ENCODE measurements at places on chromosomes 1 and 21.

DNA sequence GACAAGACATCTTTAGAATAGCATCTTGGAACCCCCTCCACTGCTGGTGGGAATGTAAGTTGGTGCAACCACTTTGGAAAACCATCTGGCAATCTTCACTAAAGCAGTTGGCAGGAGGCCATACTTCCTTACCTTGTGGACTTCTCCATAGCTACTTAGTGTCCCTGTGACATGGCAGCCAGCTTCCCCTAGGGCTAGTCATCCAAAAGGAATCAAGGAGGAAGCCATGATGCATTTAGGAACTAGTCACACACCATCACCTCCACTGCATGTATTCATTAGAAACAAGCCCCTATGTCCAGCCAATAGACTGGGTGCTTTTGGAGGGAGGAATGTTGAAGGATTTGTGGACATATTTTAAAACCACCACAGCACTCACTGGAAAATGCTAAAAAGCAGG is 19.9 kb downstream of the MX2 start:
- no peaks in the 10 kb centered on the region for H3K27me3 ChIP-seq
- DNase-seq, result no peak
- no peak overlapping the region for H3K27ac ChIP-seq
- no peaks in the 10 kb centered on the region for H3K36me3 ChIP-seq
- no peak overlapping the region for H3K4me3 ChIP-seq

DNA sequence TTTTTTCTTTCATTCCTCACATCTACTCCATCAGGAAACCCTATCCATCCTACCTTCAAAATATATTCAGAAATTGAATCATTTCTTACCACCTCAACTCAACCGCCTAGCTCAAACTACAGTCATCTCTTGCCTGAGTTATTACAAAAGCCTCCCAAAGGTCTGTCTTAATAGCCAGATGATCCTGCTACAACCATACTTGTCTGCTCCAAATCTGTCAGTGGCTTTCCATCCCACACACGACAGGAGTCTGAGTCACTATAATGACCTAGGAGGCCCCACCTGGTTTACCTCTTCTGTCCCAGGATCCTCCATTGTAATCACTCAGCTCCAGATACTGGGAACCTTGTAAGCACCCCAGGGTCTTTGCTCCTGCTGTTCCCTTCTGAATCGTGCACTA is 37.1 kb upstream of the IL12RB2 start:
- no peaks in the 10 kb centered on the region for H3K4me1 ChIP-seq
- no peak overlapping the region for H3K4me3 ChIP-seq
- no peak overlapping the region for H3K27ac ChIP-seq

GRCh38 chr1:53089478-53090226 is 27.6 kb downstream of the PODN start:
- H3K27me3 ChIP-seq, result no peaks in the 10 kb centered on the region
- peaks cover 14% of the 10 kb centered on the region for H3K4me1 ChIP-seq
- H3K4me3 ChIP-seq, result no peak overlapping the region
- no peaks in the 10 kb centered on the region for H3K36me3 ChIP-seq
- H3K27ac ChIP-seq, result no peak overlapping the region
- DNase-seq, result no peak

DNA sequence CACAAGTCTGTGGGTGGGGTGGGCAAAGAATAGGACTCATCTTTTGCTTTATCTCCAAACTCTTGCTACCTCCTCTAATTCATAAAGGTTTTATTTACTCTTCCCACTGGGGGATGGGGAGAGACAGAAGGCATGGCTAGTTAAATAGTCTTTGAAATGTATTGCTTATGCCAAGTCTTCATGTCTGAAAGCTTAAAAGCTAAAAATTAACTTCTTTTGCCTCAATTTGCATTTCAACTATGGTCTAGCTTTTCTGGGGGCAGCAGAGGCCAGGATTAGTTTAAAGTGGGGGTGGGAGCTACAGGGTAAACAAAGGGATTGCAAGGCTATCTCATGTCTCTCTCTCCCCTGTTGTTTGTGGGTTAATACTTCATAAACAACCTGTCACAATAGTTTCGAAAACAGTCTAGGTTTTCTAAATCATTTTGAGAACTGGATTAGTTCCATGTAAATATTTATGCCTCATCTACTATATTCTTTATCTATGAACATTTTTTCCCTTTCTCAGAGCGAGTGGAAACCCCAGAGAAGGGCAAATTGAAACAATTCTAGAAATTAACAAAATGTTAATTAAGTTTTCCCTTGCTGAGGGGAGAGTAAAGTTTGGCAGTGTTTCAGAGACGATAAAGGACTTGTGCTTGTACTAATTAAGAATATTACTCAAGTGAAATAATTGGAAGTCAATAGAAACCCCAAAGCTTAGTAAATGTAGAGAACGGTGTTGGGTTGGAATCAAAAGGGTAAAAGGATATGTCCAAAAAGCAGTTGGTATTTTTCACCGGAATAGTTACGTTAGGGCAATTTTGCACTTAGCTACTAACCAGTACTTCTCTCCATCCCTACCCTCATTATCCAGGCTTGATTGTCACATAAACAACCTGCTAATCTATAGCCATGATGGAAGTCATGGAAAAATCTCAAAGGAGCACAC is 182.2 kb downstream of the GIPC2 start:
- no peaks in the 10 kb centered on the region for H3K36me3 ChIP-seq
- H3K4me3 ChIP-seq, result no peak overlapping the region
- no peak overlapping the region for H3K27ac ChIP-seq
- H3K27me3 ChIP-seq, result no peaks in the 10 kb centered on the region
- peaks cover 33% of the 10 kb centered on the region for H3K4me1 ChIP-seq

DNA sequence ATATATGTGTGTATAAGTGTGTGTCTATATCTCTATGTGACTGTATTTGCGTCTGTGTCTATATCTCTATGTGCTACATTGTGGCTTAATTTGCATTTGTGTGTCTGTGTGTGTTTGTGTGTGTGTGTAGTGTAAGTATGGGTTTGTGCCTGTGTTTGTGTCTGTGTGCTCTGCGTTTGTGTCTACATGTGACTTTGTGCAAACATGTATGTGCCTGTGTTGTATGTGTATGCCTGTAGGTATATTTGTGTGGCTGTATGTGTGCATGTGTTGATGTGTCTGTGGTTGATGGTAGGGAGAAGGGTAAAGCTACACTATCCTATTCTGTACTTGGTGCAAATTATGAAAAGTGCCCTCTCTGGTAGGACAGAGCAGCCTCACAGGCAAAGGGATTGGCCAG is 7.3 kb upstream of the FGGY start:
- no peak for DNase-seq
- H3K4me3 ChIP-seq, result no peak overlapping the region
- no peak overlapping the region for H3K27ac ChIP-seq
- no peaks in the 10 kb centered on the region for H3K4me1 ChIP-seq
- no peaks in the 10 kb centered on the region for H3K36me3 ChIP-seq

- DNase-seq, result no peak
- H3K4me1 ChIP-seq, result no peaks in the 10 kb centered on the region
Observed at GRCh38 chr1:6872573-6873261, 87.5 kb downstream of the CAMTA1 start.

GRCh38 chr1:36847186-36847585 is 187.1 kb downstream of the GRIK3 start:
- DNase-seq, result no peak
- no peak overlapping the region for H3K27ac ChIP-seq
- no peaks in the 10 kb centered on the region for H3K4me1 ChIP-seq
- peaks cover 69% of the 10 kb centered on the region for H3K27me3 ChIP-seq
- no peak overlapping the region for H3K4me3 ChIP-seq

GRCh38 chr1:203320591-203321272 is 15.4 kb downstream of the BTG2 start:
- no peaks in the 10 kb centered on the region for H3K36me3 ChIP-seq
- no peak for DNase-seq
- peaks cover 36% of the 10 kb centered on the region for H3K27me3 ChIP-seq

GRCh38 chr1:15139654-15140350 is 13.7 kb upstream of the TMEM51 start:
- no peaks in the 10 kb centered on the region for H3K36me3 ChIP-seq
- H3K4me1 ChIP-seq, result peaks cover 19% of the 10 kb centered on the region
- no peaks in the 10 kb centered on the region for H3K27me3 ChIP-seq
- no peak overlapping the region for H3K27ac ChIP-seq
- no peak overlapping the region for H3K4me3 ChIP-seq
- DNase-seq, result peak; percentile 58

DNA sequence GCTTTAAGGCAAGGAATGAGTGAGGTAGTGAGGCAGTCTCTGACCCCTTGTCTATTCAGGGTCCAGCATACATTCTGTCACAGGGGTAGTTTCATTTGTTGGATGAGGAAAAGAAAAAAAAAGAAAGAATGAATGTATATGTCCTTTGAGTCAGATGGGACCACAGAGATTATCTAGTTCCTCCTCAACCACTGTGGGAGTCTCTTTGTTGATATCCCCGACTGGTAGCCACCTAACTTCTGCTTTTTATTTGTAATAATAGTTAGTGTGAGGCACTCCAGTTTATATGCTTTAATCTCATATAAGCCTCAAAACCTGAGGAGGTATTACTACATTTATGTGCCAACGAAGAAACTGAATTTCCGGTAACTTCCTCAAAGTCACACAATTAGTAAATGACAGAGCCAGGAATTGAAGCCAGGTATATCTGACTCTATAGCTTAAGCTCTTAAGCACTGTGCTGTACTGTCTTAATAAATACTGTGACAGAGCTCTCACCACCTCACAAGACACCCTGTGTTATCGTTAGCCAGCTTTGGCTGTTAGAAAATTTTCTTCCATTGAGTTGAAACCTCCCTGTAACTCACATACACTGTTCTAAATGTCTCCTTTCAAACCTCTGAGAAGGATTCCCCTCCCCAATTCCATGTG is 82.2 kb downstream of the MDM4 start:
- H3K36me3 ChIP-seq, result no peaks in the 10 kb centered on the region
- no peak overlapping the region for H3K27ac ChIP-seq
- no peaks in the 10 kb centered on the region for H3K4me1 ChIP-seq
- H3K4me3 ChIP-seq, result no peak overlapping the region
- no peaks in the 10 kb centered on the region for H3K27me3 ChIP-seq
- DNase-seq, result no peak

- H3K4me1 ChIP-seq, result no peaks in the 10 kb centered on the region
- DNase-seq, result no peak
- H3K4me3 ChIP-seq, result no peak overlapping the region
- no peak overlapping the region for H3K27ac ChIP-seq
Observed at GRCh38 chr1:202752774-202753173, 42.5 kb upstream of the SYT2 start.

GRCh38 chr1:172339842-172340241 is 80.6 kb upstream of the C1orf105 start:
- no peak overlapping the region for H3K4me3 ChIP-seq
- H3K4me1 ChIP-seq, result peaks cover 24% of the 10 kb centered on the region
- no peaks in the 10 kb centered on the region for H3K36me3 ChIP-seq
- no peaks in the 10 kb centered on the region for H3K27me3 ChIP-seq

DNA sequence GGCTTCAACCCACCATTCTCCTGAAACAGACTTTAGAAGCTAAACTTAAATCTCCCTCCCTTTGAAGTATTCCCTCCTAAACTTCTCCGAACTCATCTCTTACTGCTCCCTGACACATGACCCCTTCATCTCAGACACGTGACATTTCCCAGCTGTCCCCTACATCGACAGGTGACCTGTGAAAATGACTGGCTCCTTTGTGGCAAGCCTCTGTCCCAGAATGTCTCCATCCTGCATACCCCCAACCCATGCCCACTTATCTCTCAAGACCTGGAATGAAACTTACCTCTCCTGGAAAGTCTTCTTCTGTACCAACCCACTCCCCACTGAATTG is 4.2 kb downstream of the FMOD start:
- H3K4me1 ChIP-seq, result no peaks in the 10 kb centered on the region
- no peak for DNase-seq
- no peak overlapping the region for H3K27ac ChIP-seq
- H3K4me3 ChIP-seq, result no peak overlapping the region
- peaks cover 76% of the 10 kb centered on the region for H3K27me3 ChIP-seq
- H3K36me3 ChIP-seq, result no peaks in the 10 kb centered on the region

DNA sequence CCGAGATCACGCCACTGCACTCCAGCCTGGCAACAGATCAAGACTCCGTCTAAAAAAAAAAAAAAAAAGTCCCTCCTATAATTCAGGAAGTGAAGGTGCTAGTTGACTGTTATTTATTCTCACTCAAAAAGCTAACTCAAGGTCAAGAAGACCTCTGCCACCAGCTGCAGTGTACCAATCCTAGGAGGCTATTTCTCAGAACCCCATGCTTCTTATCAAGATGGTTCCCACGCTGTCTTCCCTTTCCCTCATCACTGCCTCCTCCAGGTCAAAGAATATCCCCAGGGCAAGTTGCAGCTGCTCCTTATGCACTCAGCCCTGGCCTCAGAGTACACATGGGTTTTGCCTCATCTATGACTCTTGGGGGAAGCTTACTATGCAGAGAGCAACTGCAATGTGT is 53.6 kb downstream of the RERE start:
- no peaks in the 10 kb centered on the region for H3K4me1 ChIP-seq
- no peak overlapping the region for H3K4me3 ChIP-seq
- H3K36me3 ChIP-seq, result no peaks in the 10 kb centered on the region
- H3K27me3 ChIP-seq, result no peaks in the 10 kb centered on the region
- no peak for DNase-seq

- peak; percentile 45 for DNase-seq
- H3K4me1 ChIP-seq, result no peaks in the 10 kb centered on the region
- H3K27ac ChIP-seq, result no peak overlapping the region
- no peaks in the 10 kb centered on the region for H3K36me3 ChIP-seq
Observed at GRCh38 chr1:222048094-222048595, 306.3 kb upstream of the DUSP10 start.

- DNase-seq, result no peak
- H3K27ac ChIP-seq, result no peak overlapping the region
- H3K4me1 ChIP-seq, result no peaks in the 10 kb centered on the region
Observed at GRCh38 chr1:215059947-215060346, 22.6 kb upstream of the KCNK2 start.

- H3K27me3 ChIP-seq, result 0 out of 2 replicates have a peak, but pooled peaks cover 4% of the 10 kb centered on the region
- peak overlapping the region; percentile 19 for H3K27ac ChIP-seq
- H3K4me1 ChIP-seq, result 0 out of 2 replicates have a peak, but pooled peaks cover 3% of the 10 kb centered on the region
Observed at GRCh38 chr1:175471039-175471800, 272.2 kb downstream of the TNR start.

DNA sequence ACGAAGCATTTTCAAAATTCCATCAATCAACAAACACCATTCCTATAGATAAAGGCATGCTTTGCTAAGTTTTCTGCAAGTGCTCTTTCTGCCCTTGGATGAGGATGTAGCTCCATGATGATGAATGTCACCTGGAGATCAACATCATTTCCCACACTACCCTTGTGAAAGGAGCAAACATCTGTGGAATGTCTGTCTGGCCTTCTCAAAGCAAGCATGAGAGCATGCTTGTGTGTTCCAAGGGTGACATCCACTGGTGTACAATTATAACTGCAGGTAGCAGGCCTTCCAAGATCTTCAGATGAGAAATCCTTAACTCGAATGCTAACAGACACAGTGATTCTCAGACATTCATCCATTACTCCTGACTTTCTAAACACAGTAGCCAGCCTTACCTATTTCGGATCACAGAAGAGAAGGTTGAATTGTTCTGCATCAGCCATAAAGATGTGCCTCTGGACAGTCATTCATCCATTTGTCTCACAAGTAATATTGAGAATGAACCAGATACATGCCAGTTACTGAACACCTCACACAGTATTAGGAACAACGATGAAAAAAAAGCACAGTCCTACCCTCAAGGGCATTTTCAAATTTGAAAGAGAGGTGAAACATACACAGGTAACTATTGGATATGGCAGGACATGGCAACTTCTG is 162.4 kb downstream of the TPR start:
- H3K36me3 ChIP-seq, result no peaks in the 10 kb centered on the region
- H3K4me1 ChIP-seq, result 0 out of 2 replicates have a peak, but pooled peaks cover 5% of the 10 kb centered on the region
- no peak overlapping the region for H3K27ac ChIP-seq
- DNase-seq, result peak; percentile 82

Measured in PC-3 (cell line).